ENCODE measurements at places on chromosomes 6 and 20.

DNA sequence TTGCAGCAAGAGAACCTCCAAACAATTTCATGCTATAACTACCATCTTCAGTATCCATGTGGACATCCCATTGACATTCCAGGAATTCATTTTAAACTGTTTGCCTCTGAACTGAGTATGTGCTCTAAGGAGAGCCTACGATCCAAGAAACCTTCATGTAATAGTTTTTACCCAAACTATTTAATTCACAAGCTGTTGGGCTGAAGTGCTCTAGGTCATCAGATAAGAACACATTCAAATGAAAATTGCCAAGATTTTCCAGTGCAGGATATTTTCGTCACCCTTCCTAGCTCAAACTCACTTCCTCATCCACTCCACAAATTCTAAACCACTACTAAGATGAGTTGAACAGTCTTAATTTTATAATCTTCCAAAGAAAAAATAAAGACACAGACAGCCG lies 12.8 kb downstream of the RSPO3 start:
- DNase-seq = no peak

GRCh38 chr6:106890447-106890846 lies 84.1 kb downstream of the CD24 start:
- DNase-seq = no peak

GRCh38 chr20:43971267-43971666 lies 56.6 kb downstream of the TOX2 start:
- DNase-seq = no peak

DNA sequence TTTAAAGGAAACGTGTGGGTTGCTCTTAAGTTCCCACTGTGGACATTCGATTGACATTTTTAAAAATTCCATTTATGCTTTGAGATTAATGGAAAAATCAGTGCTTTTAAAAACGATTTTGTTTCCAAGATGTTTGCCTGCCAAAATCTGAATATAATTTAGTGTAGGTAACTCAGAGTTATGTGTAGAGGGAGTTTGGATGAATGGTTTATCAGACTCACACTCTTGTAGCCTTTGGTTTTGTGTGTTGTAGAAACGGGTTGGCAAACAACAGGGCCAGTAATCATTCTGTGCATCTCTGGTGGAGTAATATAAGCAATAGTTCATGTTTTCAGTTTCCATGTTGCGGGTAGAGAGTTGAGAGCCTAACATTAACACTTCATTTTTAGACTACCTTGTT lies 140.6 kb downstream of the RPS12 start:
- no peak for DNase-seq

DNA sequence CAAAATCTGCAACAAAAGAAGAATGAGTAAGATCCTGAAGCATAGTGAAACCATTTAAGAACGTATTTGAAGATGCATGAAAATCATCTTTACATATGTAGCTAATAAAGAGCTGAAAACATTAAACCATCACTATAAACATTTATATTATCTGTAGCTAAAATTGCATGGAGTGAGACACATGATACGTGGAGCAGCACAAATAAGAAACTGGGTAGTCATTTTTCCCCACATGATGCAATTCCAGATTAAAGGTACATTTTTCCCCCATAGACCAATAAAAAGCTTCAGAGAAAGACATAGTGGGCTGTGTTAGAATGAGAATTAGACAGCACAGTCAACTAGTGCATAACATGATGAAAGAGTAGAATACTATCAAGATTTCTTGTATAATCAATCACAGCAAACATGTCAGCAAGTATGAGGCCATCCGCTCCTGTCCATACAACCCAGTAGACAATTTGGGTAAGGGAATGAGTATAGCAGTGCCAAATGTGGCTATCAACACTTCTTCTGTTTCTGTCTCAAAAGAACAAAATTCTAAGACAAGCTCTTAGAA lies 67.0 kb downstream of the RSPO3 start:
- DNase-seq = no peak

GRCh38 chr6:153023977-153024708 lies 21.6 kb upstream of the MTRF1L start:
- DNase-seq = peak; percentile 68

DNA sequence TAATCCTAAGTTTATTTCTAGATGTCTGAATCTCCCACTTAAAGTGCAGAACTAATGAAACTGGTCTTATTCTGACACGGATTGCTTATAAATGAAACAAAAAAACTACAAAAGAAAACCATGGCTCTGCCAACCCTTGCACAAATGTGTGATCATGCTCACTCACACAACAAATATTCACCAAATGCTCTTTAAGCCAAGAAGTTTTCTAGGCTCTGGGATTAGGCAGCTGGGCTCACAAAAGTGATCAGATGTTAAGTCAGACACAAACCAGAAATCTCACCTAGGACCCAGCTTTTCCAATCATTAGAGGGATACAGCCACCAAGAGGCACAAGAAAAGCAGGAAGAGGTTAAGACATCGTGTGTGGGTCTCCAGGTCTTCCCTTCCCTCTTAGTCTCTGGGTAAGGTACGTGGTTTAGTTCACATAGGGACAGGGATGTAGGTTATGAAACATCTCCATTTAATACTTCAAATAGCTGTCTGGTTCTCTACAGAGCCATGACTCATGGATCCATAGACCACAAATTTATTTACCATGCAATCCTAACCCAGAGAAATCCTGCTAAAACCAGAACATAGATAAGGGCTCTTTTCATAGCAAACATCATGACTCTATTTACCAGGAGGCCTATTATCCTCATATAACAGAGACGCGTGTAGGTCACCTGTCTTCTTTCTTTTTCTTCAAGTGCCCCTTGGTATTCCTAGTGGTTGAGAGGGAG lies 165.2 kb downstream of the WDR27 start:
- peak; percentile 77 for DNase-seq
